ENCODE measurements at places on chromosomes 16 and 17. TPM values are rescaled to one million over a fixed set of nuclear protein-coding genes. Genes with fewer than 3 reads are reported as not detected.
A peak's percentile ranks its signal among the peaks of the same experiment; 100 is the strongest.

- no peaks in the 10 kb centered on the region for H3K4me1 ChIP-seq
- H3K4me3 ChIP-seq = no peak overlapping the region
- no peak overlapping the region for H3K27ac ChIP-seq
- DNase-seq = no peak
These were observed 309.3 kb downstream of the SLC39A11 start for GRCh38 chr17:72782985-72783701.

The NAA60 gene
- 38.4 TPM for polyA plus RNA-seq

The KCNAB3 gene
- polyA plus RNA-seq = 1.7 TPM

The TMEM114 gene
- not detected for polyA plus RNA-seq

DNA sequence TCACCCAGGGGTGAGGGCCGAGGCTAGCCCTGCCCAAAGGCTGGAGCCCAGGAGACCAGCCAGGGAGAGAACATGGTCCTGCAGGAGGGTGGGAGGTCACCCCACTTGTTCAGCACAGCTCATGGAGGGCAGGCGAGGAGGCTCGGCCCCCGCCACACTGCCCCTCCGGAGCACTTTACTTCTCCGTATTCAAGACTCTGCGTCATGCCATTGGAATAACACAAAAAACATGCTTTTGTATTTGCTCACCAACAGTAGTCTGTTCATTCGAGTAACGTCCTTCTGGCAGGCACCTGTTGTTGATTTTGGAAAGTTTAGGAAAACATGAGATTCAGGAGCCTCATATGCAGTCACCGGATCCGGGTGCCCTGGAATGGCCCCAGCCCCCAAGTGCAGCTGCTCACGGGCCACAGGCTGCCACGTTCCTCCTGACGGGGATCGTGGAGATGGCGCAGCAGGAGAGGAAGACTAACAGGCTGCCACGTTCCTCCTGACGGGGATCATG, 81.1 kb upstream of the DNAH17 start:
- no peaks in the 10 kb centered on the region for H3K4me1 ChIP-seq
- no peak overlapping the region for H3K27ac ChIP-seq
- no peak for DNase-seq
- no peaks in the 10 kb centered on the region for H3K27me3 ChIP-seq
- no peaks in the 10 kb centered on the region for H3K36me3 ChIP-seq

GRCh38 chr17:6797718-6798351, 21.8 kb downstream of the FBXO39 start:
- H3K4me1 ChIP-seq = no peaks in the 10 kb centered on the region
- DNase-seq = no peak
- no peaks in the 10 kb centered on the region for H3K36me3 ChIP-seq
- no peaks in the 10 kb centered on the region for H3K27me3 ChIP-seq
- H3K27ac ChIP-seq = no peak overlapping the region
- H3K4me3 ChIP-seq = no peak overlapping the region

DNA sequence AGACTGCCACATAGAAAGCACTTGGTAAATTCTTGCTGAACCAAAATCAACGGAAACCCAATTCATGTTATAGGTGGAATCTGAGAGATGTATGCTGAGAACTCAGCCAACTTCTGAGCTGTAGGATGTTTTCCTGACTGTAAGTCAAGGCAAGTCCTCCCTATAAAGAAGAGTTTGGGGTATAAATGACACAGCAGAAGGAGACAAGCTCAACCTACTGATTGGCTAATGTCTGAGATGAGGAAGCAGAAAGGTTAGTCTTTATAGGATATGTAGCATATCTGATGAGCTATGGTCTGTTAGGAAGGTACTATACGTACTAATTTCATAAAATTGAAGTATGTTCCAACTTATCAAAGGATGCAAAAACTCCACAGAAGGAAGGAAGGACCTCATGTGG, 99.5 kb downstream of the XYLT1 start:
- H3K4me1 ChIP-seq = peaks cover 60% of the 10 kb centered on the region
- no peak for DNase-seq
- H3K36me3 ChIP-seq = no peaks in the 10 kb centered on the region
- no peak overlapping the region for H3K4me3 ChIP-seq
- no peak overlapping the region for H3K27ac ChIP-seq

The TBC1D3E gene
- polyA plus RNA-seq = not detected

- DNase-seq = no peak
- peaks cover 3% of the 10 kb centered on the region for H3K4me1 ChIP-seq
- peak within 1 kb of the TSS; percentile 22 for H3K4me3 ChIP-seq
- H3K27me3 ChIP-seq = peaks cover 5% of the 10 kb centered on the region
These were observed at the start of gene YBX2 for GRCh38 chr17:7294614-7295153. Gene YBX2 (minus strand): TSS chr17:7294639. CDS start chr17:7294500, 139 bp downstream.

GRCh38 chr17:46057366-46057765, 58.3 kb downstream of the STH start:
- H3K36me3 ChIP-seq = peaks cover 3% of the 10 kb centered on the region
- no peaks in the 10 kb centered on the region for H3K27me3 ChIP-seq
- H3K27ac ChIP-seq = no peak overlapping the region
- H3K4me1 ChIP-seq = peaks cover under 1% of the 10 kb centered on the region
- no peak for DNase-seq
- no peak overlapping the region for H3K4me3 ChIP-seq

DNA sequence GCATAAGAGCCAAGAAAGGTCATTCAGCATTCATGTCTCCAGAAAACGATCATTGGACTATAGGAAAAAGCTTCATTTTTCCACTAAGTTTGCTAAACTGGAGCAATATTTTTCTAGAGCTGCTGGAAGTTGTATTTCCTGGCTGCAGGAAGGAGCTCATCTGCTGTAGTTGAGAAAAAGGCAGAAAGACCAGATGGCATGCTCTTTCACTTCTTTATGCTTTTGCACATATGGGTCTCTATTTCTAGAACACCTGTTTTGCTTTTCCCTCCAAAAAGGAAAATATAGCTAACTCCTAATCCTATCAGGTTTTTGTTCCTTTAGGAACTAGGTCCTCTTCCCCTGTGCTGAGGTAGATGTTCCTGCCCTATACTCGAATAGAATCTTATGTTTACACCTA, 61.9 kb upstream of the HLF start:
- no peaks in the 10 kb centered on the region for H3K27me3 ChIP-seq

The KRT36 gene
- polyA plus RNA-seq = not detected

DNA sequence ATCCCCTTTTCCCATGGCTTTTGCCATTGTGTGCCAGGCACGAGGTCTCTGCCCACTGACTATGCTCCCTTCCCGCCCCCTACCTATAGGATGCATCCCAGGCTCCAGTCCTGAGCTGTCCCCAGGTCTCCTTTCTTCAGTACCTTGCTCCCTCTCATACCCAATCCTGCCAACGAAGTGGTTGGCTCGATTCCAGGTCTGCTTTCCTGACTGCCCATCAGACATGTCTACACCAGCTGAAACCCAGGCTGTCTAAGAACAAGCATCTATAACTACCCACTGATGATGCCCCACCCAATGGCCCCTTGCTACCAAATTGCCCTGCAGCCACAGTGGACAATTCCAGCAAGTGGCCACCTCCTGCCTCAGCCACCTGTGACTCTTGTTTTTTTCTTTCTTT, 479.1 kb downstream of the SOX9 start:
- no peak overlapping the region for H3K4me3 ChIP-seq
- H3K27ac ChIP-seq = no peak overlapping the region
- peaks cover 11% of the 10 kb centered on the region for H3K4me1 ChIP-seq
- H3K27me3 ChIP-seq = no peaks in the 10 kb centered on the region
- no peaks in the 10 kb centered on the region for H3K36me3 ChIP-seq
- DNase-seq = no peak

DNA sequence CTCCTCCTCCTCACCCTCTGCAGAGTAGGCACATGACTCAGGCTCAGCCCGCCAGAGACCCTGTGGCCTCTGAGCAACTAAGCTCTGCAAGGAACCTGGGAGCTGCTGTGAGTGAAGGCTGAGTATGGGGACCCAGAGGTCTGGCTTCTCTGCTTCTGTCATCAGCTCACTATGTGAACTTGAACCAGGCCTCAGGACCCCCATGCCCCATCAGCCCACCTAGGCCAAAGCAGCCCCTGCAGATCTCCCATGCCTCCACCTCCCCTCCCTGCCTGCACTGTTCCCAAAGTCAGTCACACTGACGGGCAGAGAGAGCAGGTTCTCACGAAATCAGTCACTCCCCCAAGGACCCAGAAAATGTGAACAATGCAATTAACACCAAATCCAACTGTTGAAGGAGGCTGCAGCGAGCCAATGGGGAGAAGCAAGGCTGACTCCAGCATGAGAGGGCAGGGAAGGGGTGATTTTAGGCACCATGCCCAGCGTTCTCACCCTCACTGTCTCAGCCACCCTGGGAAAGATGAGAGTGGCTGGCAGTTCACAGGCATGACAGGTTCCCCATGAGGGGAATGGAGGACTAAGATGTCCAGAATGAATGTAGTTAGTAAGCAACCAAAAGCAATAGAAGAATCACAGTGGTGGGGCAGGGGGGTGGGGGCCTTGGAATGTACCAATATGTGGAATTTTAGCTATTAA, 60.6 kb downstream of the BEAN1 start:
- no peak overlapping the region for H3K4me3 ChIP-seq
- no peak for DNase-seq
- H3K36me3 ChIP-seq = no peaks in the 10 kb centered on the region
- no peak overlapping the region for H3K27ac ChIP-seq
- peaks cover 5% of the 10 kb centered on the region for H3K4me1 ChIP-seq

DNA sequence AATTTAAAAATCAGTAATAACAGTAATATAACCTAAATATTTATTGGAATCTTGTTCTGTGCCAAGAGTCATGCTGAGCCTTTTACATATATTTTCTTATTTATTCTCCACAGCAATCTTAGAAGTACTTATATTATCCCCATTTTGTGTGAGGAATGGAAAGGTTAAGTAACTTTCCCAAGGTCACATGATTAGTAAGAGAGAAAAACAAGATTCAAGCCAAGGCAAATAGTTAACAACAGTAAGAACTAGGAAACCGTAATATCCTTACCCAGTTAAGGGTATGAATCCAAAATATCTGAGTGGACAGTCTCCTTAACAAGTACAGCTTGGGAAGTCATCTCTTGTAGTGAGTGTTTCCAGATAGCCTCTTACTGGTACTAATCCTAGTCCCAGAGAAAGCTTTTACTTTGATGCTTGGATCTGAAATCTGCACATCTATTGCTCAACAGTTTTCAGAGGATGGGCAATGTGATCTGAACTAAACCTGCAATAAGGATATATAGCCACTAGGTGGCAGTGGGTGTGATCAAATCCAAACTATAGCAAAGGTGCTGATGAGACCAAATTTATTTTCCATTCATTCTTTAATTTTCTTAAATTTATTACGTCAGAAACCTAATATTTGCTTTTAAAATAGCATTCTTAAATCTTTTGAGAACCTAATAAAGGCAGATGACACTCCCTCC, 23.3 kb downstream of the SHISA6 start:
- no peaks in the 10 kb centered on the region for H3K36me3 ChIP-seq
- H3K4me1 ChIP-seq = no peaks in the 10 kb centered on the region
- no peak for DNase-seq
- H3K4me3 ChIP-seq = no peak overlapping the region
- H3K27ac ChIP-seq = no peak overlapping the region
- H3K27me3 ChIP-seq = no peaks in the 10 kb centered on the region

DNA sequence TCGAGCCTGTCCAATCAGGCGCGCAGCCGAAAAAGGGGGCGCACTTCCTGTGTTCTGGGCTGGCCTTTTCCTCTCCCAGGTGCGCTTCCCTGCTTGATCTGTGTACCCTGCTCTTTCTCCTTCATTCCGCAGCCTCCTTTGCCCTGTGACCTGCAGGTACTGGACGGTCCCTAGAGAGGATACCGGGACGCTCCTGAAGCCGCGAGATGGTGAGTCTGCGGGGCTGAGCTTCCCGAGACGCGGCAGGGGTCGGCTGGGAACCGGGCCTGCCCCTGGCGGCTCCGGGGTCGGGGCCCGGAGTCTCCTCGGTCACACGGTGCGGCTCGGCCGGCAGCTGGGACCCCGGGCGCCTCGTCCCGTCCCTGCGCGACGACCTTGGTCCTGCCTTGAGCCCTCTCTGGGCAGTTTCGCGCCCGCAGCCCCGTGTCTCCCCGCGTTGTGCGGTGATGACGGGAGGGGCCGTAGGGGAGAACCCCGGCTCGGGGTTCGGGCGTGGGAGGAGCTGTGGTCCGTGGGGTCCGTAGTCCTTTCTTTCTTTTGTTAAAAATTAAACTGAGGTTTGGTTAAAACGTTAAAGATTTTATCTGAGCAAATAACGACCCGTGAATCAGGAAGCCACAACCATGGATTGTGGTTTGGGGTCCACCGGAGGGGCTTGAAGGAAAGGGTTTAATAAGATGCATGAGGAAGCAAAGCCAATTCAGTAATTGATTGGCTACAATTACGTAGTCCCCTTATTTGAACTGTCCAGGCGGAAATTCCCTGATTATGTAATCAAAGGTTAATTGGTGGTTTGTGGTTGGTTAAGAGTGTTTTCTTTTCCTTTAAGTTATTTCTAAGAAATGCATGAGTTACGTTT, 172.8 kb upstream of the ZNF267 start:
- peak overlapping the region; percentile 88 for H3K27ac ChIP-seq
- H3K36me3 ChIP-seq = peaks cover 19% of the 10 kb centered on the region
- H3K27me3 ChIP-seq = no peaks in the 10 kb centered on the region
- DNase-seq = peak; percentile 67
- H3K4me1 ChIP-seq = peaks cover 5% of the 10 kb centered on the region

The PRR14 gene
- polyA plus RNA-seq = 31.9 TPM

DNA sequence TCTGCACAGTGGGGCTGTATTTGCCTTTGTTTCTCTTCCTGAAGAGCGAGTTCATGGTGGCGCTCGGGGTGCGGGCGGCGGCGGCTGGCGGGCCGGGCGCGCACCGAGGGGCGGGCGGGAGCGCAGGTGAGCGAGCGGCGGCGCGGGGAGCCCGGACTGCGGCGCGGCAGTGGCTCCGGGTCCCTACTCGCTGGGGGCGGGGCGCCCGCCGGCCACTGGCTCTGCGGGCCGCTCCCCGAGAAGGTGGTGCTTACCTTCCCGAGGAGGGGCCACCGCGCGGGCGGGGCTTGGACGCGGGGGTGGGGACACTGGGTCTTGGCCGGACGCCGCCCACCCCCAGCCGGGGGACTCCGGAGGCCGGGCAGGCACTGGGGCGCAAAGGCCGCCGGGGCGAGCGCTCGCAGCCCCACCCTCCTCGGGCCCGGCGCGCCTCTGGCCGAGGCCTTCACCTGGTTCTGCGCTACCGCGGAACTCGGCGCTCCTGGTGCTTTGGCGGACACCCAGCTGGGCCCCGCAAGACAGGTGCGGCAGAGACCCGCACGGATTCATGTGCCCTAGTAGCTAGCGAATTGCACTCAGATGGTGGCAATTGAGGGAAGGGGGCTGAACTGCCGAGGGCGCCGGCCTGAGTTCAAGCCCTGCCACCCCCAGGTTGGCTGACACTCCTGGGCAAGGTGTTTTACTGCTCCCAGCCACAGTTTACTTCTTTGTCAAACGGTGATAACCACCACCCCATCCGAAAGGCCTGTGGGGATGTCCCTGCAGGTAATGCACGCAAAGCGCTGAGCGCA, at the start of gene PPL:
PPL (minus strand) TSS at position 158 of the 791 bp plus-strand sequence; CDS start at position 55, 103 bp downstream.
- no peaks in the 10 kb centered on the region for H3K4me1 ChIP-seq
- H3K27ac ChIP-seq = no peak within 1 kb of the TSS
- DNase-seq = no peak
- peaks cover 12% of the 10 kb centered on the region for H3K27me3 ChIP-seq

The GRAP gene
- polyA plus RNA-seq = 34.7 TPM

Data from GM12878 (cell line).